ENCODE measurements at places on chromosomes 7 and 10. TPM values are rescaled to one million over a fixed set of nuclear protein-coding genes. Genes with fewer than 3 reads are reported as not detected.

GRCh38 chr7:24733414-24734060 lies 23.7 kb downstream of the GSDME start:
- no peak for DNase-seq

The HMX3 gene
- polyA plus RNA-seq = 8.8 TPM

DNA sequence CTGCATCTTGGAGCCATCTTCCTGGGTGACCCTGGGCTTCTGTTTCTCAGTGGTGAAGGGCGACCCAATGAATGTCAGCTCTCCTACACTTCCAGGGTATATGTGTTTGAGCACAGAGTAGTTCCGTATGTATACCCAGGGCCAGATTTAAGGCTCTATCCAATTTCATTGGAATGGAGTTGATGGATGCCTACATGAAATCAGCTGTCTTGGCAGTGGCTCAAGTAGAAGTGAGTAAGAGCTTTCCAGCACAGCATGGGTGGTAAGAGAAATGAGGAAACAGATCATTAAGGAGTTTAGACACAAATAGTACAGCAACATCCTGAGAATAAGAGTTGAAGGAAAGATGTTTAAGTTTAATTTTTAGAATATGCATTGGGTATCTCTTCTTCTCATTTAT lies 433.0 kb downstream of the PAXIP1 start:
- DNase-seq = no peak

GRCh38 chr7:100824499-100825214 lies 2.7 kb downstream of the EPHB4 start:
- DNase-seq = no peak

The VIPR2 gene
- polyA plus RNA-seq = not detected

The C7orf33 gene
- polyA plus RNA-seq = not detected
